ENCODE measurements at places on chromosomes 13 and 19. TPM values are rescaled to one million over a fixed set of nuclear protein-coding genes. Genes with fewer than 3 reads are reported as not detected.

The ITGBL1 gene
- not detected for total RNA-seq

The KDM4B gene
- 35.7 TPM for total RNA-seq

The ZNF730 gene
- total RNA-seq = 37.9 TPM

The KIR3DL2 gene
- not detected for total RNA-seq

The CD22 gene
- total RNA-seq = 0.12 TPM

The CLEC17A gene
- total RNA-seq = 0.17 TPM

The LHFPL6 gene
- total RNA-seq = 5.2 TPM

The COL5A3 gene
- 1.0 TPM for total RNA-seq

The HRC gene
- total RNA-seq = 1.4 TPM

The EDNRB gene
- total RNA-seq = 28.9 TPM

The KLC3 gene
- 6.4 TPM for total RNA-seq

The ZNF285 gene
- 3.4 TPM for total RNA-seq

The CKM gene
- total RNA-seq = not detected

The GPC5 gene
- total RNA-seq = 1.1 TPM

The TNFSF13B gene
- 0.10 TPM for total RNA-seq

Measured in GM23338 (cell line).